ENCODE measurements at places on chromosomes 4 and X.

DNA sequence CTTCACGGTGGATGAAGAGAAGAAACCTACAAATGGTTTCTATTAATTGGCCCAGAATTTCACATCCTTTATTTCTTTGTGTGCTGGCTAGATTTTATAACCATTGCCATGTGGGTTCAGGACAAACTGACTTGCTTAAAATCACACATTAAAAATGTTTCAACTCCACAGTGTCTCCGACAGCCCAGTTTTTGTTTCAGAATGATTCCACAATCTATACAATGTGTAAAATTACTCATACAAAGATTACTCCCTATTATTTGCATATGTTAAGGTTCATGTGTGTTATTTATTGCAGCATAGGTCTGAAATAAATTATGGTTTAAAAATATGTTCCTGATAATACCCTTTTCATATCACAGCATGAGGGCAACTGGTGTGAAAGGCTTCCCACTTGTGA is 20.6 kb downstream of the DCHS2 start:
- DNase-seq = no peak

- no peak for DNase-seq
These were observed 252.0 kb downstream of the EVC2 start for GRCh38 chr4:5456296-5456845.

- DNase-seq = no peak
These were observed 2.0 kb upstream of the SH3BP2 start for GRCh38 chr4:2790583-2791517.

DNA sequence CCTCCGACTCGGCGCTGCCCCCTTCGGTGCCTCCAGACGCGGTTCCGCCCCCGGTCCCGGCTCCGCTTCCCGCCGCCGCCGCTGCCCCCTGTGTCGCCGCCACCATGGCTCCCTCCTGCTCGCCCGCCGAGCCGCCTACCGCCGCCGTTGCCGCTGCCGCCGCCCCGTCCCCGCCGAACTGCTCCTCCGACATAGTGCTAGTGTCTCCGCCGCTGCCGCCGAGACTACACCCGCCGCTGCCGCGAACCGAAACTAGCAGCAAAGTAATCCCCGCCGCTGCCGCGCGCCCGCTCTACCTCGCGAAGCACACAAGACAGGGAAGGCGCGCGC is 340 bp downstream of the HNRNPD start:
- no peak for DNase-seq
